ENCODE measurements at places on chromosomes 11 and 22.

GRCh38 chr11:95542868-95543551 lies 246.6 kb downstream of the FAM76B start:
- no peak for DNase-seq

GRCh38 chr22:39765661-39766060 lies 127.9 kb downstream of the ENTHD1 start:
- no peak for DNase-seq

GRCh38 chr11:12695221-12695794 lies 21.1 kb downstream of the TEAD1 start:
- no peak for DNase-seq

- no peak for DNase-seq
These were observed 16.7 kb downstream of the STARD10 start for GRCh38 chr11:72776844-72777754.

DNA sequence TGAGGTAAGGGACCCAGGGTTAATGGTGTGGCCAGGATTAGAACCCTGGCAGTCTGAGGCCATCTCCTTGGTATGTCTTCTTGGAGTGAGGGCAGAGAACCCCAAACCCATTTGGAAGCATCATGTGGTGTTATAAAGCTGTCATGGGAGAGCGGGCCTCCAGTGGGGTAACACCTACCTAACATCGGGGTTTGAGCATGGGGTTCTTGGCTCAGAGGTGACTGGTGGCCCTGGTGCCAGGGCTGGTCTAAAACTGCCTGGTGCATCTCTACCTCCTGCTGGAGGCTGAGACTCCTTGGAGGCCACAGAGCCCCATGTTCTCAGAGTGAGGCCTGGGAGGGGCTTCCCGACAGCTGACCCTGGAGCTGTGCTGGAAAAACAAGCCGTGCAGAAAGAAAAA lies 4.5 kb downstream of the PRDM11 start:
- DNase-seq = no peak
